ENCODE measurements at places on chromosomes 12 and 14. TPM values are rescaled to one million over a fixed set of nuclear protein-coding genes. Genes with fewer than 3 reads are reported as not detected.

The C2CD5 gene
- 14.2 TPM for total RNA-seq

The CARMIL3 gene
- total RNA-seq, result 0.75 TPM

The GYS2 gene
- not detected for total RNA-seq

The FBXO33 gene
- total RNA-seq, result 9.2 TPM

The PRB4 gene
- total RNA-seq, result not detected

The ERP27 gene
- total RNA-seq, result not detected

The ZC3H10 gene
- 3.6 TPM for total RNA-seq

The TBC1D30 gene
- 1.9 TPM for total RNA-seq

The SELPLG gene
- 1.1 TPM for total RNA-seq

The DPY19L2 gene
- 1.5 TPM for total RNA-seq

The SAMD15 gene
- total RNA-seq, result 2.0 TPM

The KRT78 gene
- not detected for total RNA-seq

The NAV3 gene
- 4.3 TPM for total RNA-seq

The RAB15 gene
- 22.0 TPM for total RNA-seq

The B4GALNT3 gene
- 0.56 TPM for total RNA-seq

The ZDHHC22 gene
- total RNA-seq, result 0.18 TPM

The SERPINA12 gene
- not detected for total RNA-seq

The BDKRB2 gene
- total RNA-seq, result 1.7 TPM

The IQSEC3 gene
- total RNA-seq, result not detected

The RNASE3 gene
- total RNA-seq, result not detected

The PPP1R3E gene
- total RNA-seq, result 2.9 TPM

The SLC6A13 gene
- total RNA-seq, result 0.92 TPM

The LHX5 gene
- total RNA-seq, result 0.07 TPM

The RGS6 gene
- not detected for total RNA-seq

The TMX1 gene
- 33.6 TPM for total RNA-seq

Data from A549 treated with GW870086 at 1 μM for 4 hours (cell line).